ENCODE measurements at places on chromosomes 13 and 19.

GRCh38 chr13:93700115-93700514, 473.5 kb downstream of the GPC6 start:
- no peak for DNase-seq

- DNase-seq: no peak
These were observed 1183.1 kb upstream of the PCDH20 start for GRCh38 chr13:62598708-62599107.

DNA sequence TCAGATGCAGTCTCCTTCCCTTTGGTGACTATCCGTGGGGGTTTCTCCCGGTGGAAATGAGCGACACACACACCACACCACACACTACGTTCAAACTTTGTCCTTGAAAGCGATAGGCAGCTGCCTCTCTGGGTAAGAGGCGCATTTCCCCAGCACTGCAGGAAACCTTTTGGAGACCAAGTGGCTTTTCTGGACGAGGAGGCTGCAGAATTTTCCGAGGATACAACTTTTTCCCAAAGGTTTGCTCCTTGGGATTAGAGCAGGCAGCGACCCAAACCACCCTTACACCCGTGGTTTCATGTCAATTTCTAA, 38.2 kb upstream of the FLT1 start:
- no peak for DNase-seq

DNA sequence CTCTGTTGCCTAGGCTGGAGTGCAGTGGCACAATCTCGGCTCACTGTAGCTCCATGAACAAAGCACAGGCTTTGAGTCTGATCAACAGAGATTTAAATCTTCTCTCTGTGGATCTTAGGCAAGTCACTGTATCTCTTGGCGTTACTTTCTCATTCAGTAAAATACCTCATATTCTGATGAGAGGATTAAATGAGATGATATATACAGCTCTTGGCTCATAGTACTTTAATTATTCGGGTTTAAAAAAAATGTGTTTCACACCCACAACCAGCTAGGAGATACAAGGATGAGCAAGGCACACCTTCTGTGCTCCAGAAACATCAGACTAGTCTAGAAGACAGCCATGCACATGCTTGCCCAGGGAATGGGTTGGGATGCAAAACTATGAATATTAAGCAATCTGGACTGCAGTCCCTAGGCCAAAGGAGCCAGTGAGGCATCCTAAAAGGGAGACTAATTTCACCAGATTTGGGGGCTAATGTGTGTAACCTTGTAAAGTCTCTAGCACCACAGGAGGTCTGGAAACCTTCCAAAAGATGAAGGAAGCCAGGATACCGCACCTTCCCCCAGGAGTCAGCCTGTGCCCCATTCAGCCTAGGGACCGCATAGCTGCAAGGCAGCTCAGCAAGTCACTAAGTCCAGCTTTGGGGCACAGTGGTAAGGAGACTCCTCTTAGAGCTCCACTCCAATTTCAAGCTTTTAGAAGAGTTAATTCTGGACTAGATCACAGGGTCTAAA, 2.5 kb downstream of the VPS36 start:
- DNase-seq: no peak

DNA sequence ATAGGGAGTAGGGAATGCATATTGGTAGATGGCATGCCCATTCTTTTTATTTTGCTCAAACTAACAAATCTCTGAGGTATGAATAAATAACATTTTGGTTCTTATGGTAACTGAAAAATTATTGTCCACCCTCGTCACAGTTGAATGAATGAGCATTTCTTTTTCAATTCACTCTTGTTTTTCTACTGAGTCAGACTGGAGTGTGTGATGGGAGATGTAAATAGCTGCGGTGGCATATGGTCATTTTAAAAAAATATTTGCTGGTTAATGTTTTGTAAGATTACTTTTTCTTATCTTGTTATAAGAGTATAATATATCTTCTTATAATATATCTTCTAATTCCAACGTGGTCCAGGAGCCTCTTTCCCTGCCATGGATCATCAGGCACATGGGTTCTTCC, 586.5 kb downstream of the SLITRK5 start:
- no peak for DNase-seq

- no peak for DNase-seq
These were observed 951.1 kb upstream of the SLC10A2 start for GRCh38 chr13:104017317-104017716.

DNA sequence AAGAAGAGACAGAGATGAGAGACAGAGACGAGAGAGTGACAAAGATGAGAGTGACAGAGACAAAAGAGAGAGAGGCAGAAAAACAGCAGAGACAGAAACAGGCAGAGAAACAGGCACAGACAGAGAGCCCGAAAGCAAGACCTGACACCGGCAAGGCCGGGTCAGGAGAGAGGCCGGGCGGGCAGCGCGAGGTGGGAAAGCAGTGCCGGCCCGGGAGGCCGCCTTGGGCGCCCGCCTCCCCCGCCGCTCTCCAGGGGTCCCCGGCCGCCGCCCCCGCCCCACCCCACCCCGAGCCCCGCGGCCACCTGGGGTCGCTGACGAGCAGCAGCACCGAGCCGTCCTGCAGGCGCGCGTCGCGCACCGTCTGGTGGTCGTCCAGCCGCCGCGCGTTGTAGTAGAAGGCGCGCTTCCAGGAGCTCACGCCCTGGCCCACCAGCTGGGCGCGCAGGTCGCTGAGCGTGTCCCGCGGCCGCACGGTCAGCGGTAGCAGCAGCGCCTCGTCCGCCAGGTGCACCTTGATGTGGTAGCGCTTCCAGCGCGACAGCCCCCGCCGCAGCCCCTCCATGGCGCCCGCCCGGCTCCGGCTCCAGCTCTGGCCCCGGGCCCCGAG, at the start of gene TINCR:
TINCR (minus strand) TSS at position 594 of the 610 bp plus-strand sequence.
- DNase-seq: no peak

- DNase-seq: no peak
These were observed 15.5 kb downstream of the ZNF610 start for GRCh38 chr19:52351512-52351911.

DNA sequence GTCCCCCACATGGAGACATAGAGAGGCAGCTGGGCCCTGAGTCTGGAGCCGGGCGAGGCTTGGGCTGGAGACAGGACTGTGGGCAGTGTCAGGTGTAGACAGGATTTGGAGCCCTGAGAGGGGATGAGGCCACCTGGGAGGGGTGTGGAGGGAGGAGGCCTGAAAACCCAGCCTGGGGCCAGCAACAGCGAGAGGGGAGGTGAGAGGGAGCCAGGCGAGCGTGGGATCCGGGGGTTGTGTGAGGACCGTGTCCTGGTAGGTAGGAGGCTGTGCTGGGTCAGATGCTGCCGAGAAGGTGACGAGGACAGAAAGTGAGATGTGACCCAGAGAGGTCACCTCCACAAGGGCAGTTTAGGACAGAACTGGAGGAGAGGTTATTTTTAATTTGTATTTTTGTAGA, 7.4 kb downstream of the MPND start:
- DNase-seq: no peak

GRCh38 chr13:112574416-112574815, 13.5 kb downstream of the TUBGCP3 start:
- no peak for DNase-seq

GRCh38 chr19:40609561-40610395, 8.6 kb downstream of the LTBP4 start:
- no peak for DNase-seq
